CD4-positive, alpha-beta T cell treated with Interferon gamma for 1 hour (primary cell): ENCODE measurements at places on chromosomes 7 and 10.

DNA sequence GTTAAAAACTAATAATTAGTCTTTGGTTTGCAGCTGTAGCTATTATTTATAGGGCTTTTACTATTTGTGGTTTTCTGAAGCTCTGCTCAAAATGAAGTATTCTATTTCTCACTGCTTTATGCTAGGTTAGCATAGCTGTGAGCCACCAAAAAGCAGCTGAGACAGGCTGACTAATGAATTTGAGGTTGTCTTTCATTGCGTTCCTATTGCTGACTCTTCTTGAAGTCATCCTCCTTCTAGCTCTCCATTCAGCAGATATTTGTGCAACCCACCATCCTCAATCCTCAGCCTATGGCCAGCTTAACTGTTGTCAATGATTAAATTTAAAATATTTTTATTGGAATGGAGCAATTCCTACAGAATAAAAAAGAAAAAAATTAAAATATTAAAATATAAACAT, 2.1 kb upstream of the RALA start:
- DNase-seq, result no peak

GRCh38 chr10:73785721-73786511, 510 bp downstream of the ZSWIM8 start:
- DNase-seq, result peak; percentile 39

- DNase-seq, result no peak
Observed at GRCh38 chr10:132796846-132797245, 10.9 kb upstream of the NKX6-2 start.

GRCh38 chr7:128164061-128164954, 76.8 kb upstream of the LEP start:
- DNase-seq, result no peak

DNA sequence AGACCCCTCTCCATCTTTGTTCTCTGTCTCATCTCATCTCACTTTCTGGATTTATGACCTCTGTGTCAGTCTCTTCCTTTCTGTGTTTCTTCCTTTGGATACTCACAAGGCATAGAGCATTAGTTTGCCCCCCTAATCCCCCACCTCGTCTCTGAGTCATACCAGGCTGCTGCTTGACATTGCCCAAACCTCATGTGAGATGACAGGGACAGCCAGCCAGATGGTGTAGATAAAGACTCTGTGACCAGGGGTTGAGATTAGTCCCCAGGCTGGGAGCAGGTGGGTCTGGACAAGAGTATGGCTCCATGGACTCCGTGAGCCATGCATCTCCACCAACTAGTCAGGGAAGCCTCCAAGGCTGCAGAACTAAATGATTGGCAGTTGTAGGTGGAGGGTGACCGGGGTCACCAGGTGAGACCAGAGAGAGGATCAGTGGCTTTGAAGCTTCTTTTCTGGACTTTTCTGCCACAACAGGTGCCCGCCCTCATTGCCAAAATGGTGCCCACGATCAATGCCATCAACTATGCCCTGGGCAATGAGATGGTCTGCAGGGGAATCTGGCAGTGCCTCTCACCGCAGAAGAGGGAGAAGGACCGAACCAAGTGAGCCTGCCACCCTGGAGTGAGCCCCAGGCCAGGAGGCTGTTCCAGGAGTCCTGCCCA, 13.3 kb downstream of the RGR start:
- no peak for DNase-seq

DNA sequence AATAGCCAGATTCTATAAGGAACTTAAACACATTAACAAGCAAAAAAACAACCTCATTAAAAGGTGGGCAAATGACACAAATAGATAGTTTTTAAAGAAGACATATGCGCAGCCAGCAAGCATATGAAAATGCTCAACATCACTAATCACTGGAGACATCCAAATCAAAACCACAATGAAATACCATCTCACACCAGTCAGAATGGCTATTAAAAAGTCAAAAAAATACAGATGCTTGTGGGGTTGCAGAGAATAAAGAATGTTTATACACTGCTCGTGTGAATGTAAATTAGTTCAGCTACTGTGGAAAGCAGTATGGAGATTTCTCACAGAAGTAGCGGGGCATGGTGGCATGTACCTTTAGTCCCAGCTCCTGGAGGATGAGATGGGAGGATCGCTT, 164.0 kb downstream of the CHRM2 start:
- DNase-seq, result no peak

DNA sequence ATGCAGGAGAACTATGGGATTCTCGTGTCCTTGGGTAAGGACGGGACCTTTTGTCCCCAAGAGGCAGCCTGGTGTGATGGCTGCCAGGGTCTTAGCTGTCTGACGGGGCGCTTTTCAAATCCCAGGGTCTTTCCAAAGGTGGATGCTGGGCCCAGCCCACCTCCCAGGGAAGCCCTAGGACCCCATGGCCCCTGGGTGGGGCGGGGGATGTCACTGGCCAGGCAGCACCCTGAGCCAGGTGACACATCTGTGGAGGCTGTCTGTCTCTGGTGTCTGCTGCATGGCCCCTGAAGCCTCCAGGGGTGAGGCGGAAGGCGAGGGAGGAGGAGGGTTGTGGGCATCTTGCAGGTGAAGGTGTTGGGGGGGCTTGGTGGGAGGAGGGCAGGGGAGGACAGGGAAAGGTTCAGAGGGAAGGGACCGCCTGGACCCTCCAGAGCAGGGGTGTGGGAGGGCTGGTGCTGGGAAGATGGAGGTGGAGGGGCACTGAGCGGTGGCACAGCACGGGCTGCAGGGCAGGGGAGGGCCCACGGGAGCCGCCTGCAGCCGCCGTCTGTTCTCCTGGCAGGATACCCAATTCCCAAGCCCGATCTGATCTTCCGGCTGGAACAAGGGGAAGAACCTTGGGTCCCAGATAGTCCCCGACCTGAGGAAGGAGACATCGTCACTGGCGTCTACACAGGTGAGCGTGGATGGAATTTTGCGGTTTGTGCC, 7.0 kb downstream of the ZNF316 start:
- no peak for DNase-seq

GRCh38 chr10:113704637-113705343, 25.1 kb downstream of the CASP7 start:
- no peak for DNase-seq

DNA sequence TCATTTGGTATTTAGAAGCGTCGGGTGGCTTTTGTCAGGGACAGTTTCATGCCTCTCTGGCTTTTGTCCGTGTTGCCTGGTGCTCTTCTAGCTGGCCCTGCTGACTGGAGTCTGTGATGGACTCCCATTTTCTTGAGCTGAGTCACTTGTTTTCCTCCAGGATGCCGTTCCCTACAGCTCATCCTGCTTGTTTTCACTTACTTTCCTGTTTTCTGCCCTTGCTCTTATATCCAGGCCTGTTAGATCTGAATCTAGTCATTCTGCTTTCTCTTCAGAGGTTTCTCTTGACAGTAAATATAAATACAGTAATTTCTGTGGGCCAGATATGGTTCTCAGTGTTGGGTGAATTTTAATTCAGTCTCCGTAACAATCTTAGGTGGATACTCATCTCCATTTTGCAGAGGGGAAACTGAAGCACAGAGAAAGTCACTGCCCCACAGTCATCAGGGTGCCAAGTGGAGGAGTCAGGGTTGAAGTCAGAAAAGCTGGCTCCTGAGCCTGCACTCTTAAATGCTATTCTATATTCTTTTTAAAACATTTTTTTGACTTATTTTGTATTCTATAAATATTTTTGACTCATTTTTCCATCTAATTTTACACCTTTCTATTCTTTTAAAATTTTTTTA, 85.4 kb downstream of the CCNY start:
- no peak for DNase-seq

DNA sequence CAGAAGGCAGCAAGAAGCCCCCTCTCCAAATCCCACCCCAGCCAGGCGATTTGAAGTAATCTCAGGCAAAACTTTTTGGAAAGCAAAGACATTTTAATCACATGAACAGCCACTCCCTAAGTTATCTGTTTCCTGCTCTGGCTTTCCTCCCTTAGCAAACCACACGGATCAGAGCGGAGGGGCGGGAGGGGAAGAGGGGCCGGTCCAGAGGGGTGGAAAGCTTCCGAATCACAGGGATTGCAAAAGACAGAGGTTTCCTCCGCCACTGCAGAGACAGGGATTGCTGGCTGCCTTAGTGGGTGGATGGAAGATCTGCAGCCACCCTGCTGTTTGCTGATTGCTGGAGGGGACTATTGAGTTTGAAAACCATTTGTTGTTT, 41.2 kb downstream of the ZCCHC24 start:
- no peak for DNase-seq

DNA sequence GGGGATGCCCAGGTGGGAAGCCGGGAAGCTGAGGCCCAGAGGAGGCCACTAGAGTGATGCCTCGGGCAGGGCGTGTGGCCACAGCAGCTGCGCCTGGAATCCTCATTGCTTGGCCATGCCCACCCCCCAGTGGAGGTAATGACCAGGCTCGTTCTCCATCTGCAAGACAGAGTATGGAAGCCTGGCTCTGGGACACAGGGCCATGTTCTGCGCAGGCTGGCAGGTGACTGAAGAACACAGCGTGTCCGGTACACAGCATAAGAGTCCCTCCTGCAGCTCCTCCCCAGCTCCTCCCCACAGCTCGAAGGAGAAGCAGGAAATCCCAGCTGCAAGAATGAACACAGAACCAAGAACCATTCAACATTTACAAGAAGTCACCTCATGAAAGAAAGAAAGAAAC, 64.8 kb downstream of the SMURF1 start:
- DNase-seq, result no peak

DNA sequence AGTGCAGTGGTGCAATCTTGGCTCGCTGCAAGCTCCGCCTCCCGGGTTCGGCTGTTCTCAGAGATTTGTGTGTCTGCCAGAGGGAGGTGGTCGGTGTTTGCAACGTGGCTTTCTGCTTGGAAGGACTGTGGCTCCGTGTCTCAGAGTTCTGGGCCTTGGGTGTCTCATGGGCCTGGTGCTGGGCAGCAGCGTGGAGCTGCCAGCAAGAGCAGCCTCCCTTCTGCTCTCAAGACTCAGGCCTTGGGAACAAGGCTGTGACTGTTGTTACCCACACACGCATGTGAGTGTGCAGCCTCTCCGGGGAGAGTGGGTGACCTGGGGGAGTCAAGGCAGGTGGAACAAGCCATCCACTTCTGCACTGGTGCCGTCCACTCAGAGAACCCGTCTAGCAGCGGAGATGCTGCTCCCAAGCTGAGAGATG, 52.0 kb downstream of the VIPR2 start:
- DNase-seq, result no peak

- DNase-seq, result no peak
Observed at GRCh38 chr10:43340619-43341018, 30.8 kb upstream of the FXYD4 start.

GRCh38 chr7:36601601-36602000, 122.7 kb downstream of the AOAH start:
- no peak for DNase-seq

DNA sequence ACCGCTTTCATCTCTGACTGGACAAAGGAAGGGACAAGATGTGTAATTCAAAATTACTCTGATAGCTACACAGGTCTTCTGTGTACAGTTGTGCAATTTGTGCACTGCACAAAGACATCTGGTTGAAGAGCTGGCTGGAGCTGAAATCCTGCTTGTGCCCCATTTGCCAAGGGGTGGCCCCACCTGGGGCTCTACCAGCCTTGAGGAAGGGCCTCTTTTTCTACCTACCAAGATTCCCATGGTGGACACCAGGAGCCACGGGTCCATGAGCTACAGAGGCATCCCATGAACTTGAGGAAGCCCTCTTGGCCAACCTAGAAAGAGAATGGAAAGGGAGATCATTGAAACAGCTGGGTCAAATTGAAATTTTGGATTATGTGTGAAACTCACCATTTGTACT, 43.2 kb downstream of the HHEX start:
- no peak for DNase-seq

- no peak for DNase-seq
Observed at GRCh38 chr10:18402853-18403252, 248.5 kb downstream of the NSUN6 start.

- no peak for DNase-seq
Observed at GRCh38 chr10:90964781-90965465, 44.0 kb upstream of the ANKRD1 start.

- no peak for DNase-seq
Observed at GRCh38 chr10:130621231-130621775, 485.1 kb downstream of the GLRX3 start.

GRCh38 chr7:115226410-115226809, 304.5 kb downstream of the MDFIC start:
- no peak for DNase-seq

- peak; percentile 12 for DNase-seq
Observed at GRCh38 chr10:12194752-12195271, 879 bp downstream of the NUDT5 start.

DNA sequence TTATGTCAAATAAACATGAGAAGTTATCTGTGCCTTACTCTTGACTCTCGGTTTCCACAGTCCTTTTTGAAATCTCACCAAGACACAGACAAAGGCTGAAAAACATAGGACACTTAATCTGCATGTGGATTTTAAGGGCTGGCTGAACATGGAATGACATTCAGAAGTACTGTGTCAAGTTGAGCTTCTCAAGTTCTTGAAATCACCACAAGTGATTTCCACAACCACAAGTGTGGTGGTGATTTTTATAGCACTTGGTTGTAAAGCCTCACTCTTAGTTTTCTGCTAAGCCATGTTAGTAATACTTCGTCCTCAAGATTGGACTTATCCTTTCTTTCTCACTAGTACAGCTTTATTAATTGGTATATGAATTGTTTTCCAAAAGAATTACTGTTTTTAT, 29.6 kb downstream of the FOXP2 start:
- no peak for DNase-seq

GRCh38 chr10:70726909-70727495, 54.7 kb downstream of the ADAMTS14 start:
- DNase-seq, result no peak

DNA sequence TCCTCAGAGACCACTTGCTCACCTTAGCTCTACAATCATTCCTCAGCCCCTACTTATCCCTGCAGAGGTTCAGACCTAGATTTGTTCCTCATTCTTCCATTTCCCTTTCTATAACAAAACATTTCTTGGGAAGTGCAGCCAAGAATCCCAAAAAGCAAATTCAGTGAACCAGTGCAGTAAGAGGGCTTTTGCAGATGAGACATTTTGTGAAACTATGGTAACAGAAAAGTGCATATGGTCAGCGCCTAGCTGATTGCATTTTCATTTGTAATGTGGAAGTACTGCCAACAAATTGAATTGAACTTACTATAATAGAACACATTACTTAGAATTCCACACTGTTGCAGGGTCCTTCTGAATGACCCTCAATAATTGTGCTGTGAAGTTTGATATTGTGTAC, 18.6 kb downstream of the AGMO start:
- no peak for DNase-seq
